Activated CD4-positive, alpha-beta T cell treated with anti-CD3 and anti-CD28 coated beads, Interleukin-2, amount 50 U/mL, for 4 hours (primary cell): ENCODE measurements at places on chromosomes 11 and 22.

DNA sequence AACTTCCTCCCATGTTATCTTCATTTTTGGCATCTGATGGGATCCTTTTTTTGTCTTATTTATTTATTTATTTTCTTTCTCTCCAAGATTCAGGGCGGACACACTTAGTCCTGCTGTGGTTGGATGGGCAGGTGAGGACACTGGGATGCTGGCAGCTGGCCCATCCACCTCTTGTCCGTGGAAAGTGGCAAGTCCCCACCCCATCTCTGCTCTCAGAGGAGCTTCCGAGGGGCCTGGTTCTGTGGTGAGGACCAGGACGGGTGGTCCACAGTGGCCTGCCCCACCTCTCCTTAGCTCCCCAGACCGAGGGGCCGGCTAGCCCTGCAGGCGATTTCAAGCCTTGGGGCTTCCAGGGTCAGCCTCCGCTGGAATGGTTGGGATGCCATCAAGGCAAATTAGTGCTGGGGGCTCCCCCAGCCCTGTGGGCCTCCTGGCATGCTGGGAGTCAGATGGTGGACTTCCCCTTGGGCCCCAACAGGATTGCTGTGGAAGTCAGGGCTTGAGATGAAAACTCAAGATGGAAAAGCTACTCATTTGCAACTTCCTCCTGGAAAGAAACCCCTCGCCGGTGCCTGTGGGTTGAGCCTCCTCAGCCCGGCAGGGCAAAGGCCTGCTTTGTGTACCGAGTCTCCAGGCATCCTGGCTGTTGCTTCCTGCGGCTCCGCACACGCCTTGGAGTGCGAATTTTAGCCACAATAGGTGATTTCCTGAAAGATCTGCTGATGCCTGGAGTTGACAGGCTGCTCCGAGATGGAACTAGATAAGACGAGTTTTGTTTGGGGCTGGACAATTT is 31.2 kb upstream of the LINC01488 start:
- no peak for DNase-seq

GRCh38 chr22:41596776-41597634 is 7.4 kb upstream of the PMM1 start:
- DNase-seq: no peak

- no peak for DNase-seq
Observed at GRCh38 chr11:15180212-15180792, 65.6 kb downstream of the INSC start.

GRCh38 chr11:70578371-70578770 is 180.0 kb downstream of the CTTN start:
- no peak for DNase-seq

DNA sequence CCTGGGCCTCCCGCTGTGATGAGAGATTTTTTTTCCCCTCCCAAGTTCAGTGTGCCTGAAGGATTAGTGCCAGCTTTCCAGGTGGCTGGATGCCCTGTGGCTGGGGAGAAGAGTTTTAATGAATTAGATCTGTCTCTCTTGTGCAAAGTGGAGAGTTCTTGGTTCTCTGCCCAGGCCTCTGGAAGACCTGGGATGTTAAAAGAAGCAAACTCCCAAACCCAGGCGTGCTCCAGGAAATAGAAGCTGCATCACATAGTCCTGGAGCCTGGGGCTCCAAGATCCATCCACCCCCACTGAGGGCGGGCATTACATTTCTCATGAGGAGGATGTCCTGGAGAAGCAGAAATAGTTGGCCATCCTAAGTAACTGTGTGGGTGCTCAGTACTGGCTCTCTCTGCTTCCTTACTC is 30.6 kb downstream of the SDHAF2 start:
- DNase-seq: no peak

DNA sequence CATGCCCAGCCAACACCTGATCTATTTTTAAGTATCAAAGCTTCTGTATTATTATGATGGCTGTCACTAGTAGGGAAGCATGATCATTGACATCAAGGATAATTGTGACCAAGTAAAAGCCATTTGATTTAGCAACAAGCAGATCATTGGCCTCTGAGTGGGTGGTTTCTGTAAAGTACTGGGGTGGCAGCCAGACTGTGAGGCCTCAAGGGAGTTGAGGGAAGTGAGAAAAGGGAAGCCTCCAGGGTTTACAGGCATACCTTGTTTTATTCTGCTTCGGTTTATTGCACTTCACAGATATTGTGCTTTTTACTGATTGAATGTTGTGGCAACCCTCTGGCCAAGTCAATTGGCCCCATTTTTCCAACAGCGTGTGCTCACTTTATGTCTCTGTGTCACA is 60.1 kb downstream of the PRR5L start:
- DNase-seq: no peak

- DNase-seq: no peak
Observed at GRCh38 chr11:44244639-44245310, 65.2 kb downstream of the ALX4 start.

DNA sequence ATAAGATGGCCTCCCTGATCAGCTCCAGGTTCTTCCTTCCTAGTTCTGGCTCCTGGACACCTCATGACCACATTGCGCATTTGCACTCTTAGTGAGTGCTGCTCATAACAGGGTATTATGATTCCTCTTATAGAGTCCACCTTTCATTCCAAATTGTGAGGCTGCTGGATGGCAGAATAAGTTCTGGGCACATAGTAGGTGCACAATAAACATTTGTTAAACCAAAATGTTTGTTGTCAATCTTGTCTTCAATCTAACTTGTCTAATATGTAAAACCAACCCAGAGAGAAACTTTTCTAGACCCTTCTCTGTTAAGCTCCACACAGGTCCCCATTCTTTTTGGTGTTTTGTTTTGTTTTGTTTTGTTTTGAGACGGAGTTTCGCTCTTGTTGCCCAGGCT is 22.6 kb upstream of the ZBTB16 start:
- DNase-seq: no peak
